ENCODE measurements at places on chromosomes 1 and 21.

- DNase-seq = no peak
These were observed 11.8 kb downstream of the RCC1 start for GRCh38 chr1:28517649-28517999.

GRCh38 chr1:155208541-155209311 lies at the start of gene MTX1:
Gene MTX1, plus strand, starts transcription at chr1:155208695. Its CDS starts 110 bp downstream, at chr1:155208805.
- DNase-seq = peak; percentile 95

GRCh38 chr1:235910357-235911299 lies 43.9 kb upstream of the LYST start:
- no peak for DNase-seq

DNA sequence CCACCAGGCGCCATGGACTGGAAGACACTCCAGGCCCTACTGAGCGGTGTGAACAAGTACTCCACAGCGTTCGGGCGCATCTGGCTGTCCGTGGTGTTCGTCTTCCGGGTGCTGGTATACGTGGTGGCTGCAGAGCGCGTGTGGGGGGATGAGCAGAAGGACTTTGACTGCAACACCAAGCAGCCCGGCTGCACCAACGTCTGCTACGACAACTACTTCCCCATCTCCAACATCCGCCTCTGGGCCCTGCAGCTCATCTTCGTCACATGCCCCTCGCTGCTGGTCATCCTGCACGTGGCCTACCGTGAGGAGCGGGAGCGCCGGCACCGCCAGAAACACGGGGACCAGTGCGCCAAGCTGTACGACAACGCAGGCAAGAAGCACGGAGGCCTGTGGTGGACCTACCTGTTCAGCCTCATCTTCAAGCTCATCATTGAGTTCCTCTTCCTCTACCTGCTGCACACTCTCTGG lies 3.8 kb downstream of the GJB3 start:
- DNase-seq = no peak

DNA sequence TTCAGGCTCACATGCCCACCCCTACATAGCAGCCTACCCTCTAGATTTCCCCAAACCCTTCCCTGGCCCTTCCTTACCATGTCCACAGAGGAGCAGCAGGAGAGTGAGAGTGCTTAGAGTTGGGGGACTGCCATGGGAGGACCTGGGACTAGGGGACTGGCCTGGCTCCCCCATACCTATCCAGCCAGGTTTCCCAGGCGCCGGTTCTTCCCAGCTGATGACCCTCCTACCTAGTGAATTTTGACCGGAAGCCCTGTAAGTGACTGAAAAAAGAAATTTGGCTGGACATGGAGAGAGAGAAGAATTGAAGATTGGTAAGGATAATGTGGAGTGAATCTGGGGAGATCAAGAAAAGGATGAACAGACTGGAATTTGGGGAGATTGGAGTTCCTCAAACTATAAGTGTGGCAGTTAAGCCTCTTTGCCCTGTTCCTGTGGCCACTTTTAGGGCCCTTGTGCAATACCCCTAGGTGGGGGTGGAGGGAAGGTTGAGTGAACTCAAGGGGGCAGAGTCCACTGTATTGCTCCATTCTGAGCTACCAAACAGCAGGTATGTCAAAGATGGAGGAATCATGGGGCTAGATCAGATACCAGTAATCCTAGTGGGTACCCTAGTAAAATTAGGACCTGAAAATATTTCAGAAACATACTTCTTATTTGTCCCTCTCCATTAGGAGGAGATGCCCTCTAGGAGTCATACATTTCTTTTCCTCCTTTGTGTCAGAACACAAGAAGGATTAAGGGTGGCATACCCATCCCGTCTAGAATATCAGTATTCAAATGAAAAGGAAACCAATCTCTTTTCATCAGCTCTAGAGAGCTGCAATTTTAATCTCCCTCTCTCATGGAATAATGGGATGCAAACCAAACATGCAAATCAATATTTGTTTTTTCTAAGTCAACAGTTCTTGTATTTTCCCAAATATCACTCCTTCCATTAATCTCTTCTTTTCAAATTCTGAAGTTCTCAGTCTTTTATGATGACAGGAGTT lies 1.2 kb downstream of the HJV start:
- DNase-seq = no peak

DNA sequence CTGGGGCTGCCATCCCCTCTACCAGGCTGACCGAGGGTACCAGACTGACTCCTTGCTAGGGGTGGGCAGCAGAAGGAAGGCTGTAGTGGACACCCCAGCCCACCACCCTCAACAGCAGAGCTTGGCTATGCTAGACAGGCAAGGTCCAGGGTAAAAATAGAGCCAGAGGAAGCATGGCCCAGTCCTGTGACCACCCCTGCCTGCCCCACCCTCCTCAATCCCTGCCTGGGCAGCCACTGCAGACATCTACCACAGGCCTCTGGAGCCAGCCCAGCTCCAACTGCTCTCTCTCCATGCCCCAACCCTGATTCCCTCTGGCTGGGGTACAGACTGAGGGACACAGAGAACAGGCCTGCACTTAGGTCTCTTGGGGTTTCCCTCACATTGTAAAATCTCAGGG lies 1.7 kb downstream of the S100A1 start:
- no peak for DNase-seq

- no peak for DNase-seq
These were observed 299.9 kb upstream of the PLD5 start for GRCh38 chr1:242824435-242824834.

GRCh38 chr1:115454837-115455511 lies 116.9 kb upstream of the NGF start:
- DNase-seq = no peak

DNA sequence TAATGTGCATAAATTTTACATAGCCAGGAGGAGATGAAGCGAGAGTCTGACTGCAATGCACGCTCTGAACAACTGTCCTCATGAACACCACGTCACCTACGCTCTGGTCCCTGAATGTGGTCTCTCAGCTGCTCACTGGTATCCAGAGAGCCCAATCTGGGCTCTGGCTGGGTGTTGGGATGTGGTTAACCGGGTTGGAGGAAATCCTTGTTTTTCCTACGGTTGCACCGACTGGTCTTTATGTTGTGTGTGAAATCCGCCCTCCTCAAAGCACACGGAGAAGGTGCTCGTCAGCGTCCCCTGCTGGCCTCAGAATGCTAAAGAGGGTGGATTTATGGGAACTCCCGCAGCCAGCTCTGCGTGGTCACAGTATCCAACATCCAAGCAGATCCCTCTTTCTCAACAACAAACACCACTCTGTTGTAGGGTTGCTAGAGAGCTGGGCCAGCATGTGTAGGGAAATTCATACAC lies 51.8 kb upstream of the FAM89A start:
- peak; percentile 33 for DNase-seq

DNA sequence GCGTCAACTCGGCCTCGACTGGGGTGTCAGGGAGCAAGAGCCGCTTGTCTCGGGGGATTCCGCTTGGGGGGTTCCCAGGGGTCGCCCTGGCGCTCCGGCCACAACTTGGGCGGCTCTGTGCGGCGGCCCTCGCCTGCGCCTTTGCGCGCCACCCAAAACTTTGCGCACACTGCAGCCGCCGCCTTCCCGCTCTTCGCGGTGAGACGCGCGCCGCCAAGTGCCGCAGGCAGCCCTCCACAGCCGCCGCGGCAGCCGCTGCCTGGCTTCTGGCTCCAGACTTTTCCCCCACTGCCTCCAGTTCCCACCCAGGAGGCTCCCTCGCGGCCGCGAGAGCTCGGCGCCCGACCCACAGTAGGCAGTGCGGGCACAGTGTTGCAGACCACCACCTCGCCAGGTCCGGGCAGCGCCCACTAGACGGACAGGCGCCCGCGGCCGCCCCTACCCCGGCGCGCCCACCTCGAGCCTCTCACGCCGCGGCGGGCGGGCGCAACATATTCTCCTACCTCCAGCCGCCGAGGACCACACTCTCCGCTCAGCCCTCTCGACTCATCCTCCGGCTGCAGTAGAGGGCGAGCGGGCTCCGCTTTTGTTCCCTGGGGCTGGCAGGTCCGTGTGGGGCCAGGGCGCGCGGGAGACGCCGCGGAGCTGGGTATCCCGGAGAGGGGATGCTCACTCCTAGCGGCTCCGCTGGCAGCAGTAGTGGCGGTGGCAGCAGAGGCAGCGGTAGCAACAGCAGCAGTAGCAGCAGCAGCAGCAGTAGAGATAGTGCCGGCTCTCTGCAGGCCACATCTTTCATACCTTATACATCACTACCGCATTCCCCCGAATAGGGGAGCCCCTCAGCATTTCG lies 296.6 kb downstream of the OMA1 start:
- no peak for DNase-seq

DNA sequence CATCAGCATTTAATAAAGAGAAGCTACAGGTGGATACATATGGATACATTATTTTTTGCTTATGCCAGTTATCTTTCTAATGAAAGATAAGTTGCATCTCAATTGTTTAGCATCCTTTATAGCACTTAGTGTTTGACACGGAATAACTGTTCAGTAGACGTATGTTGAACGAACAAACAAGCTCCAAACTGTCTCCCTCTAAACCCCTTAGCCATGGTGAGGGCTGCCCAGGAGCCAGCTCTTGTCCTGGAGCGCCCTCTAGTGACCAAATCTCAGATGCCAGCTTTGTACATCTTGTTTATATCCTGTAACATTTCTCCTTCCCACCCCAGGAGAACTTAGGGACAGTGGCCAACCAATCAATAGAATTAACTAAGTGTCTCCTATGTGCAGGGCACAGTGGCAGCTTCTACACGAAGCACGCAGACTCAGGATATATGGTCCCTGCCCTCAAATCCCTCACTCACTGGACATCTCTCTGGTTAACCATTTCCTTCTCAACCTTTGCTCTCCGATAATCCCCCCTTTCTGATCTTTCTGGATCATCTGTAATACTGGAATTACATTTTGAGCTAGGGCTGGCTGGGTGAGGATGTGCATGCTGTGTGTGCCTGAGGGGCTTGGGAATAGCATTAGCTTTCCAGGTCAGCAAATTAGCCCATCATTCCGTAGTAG lies 22.9 kb downstream of the KCNA10 start:
- peak; percentile 77 for DNase-seq

- DNase-seq = no peak
These were observed 19.1 kb upstream of the NCF2 start for GRCh38 chr1:183609313-183609712.

DNA sequence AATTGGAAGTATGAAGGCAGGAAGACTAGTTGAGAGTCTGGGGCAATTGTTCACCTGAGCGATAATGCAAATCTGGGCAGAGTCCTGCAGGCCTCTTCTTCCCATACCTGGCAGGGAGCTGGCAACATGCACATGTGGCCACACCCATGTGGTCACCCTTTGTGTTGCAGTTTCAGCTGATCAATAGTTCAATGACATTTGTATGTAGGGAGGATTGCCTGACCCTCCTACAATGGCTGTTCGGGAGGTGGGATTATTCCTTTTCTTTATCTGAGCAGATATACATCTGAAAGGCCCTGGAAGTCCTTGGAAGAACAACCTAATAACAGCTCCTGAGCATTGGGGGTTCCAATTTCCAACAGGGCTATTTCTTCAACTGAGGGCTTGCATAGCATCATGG lies 15.2 kb upstream of the TRIM45 start:
- no peak for DNase-seq

- DNase-seq = no peak
These were observed 981 bp downstream of the CLDN14 start for GRCh38 chr21:36478941-36479340.

- no peak for DNase-seq
These were observed 12.2 kb downstream of the UBE2U start for GRCh38 chr1:64215576-64215975.

GRCh38 chr1:240486611-240487010 lies 125.3 kb downstream of the GREM2 start:
- no peak for DNase-seq

DNA sequence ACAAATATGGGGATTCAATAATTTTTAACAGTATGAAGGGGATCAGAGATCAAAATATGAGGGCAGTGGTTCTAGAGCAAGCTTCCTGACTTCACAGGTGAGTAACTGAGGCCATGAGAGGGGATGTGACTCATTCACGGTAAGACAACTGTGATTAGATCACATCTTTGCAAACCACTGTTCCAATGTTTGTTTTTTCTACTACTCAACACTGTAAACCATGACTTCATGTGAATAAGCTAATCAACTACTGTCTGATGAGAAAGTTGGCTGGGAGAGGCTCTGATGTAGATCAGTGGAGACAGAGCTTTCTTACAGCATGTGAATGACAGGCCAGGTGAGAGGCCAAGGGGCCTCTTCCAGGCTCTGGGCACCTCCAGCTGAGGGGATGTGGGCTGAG lies 84.7 kb downstream of the BRINP2 start:
- DNase-seq = no peak

- DNase-seq = no peak
These were observed 61.1 kb downstream of the SLC45A1 start for GRCh38 chr1:8378981-8379470.

- DNase-seq = no peak
These were observed 9.5 kb downstream of the GPSM2 start for GRCh38 chr1:108886292-108886691.

DNA sequence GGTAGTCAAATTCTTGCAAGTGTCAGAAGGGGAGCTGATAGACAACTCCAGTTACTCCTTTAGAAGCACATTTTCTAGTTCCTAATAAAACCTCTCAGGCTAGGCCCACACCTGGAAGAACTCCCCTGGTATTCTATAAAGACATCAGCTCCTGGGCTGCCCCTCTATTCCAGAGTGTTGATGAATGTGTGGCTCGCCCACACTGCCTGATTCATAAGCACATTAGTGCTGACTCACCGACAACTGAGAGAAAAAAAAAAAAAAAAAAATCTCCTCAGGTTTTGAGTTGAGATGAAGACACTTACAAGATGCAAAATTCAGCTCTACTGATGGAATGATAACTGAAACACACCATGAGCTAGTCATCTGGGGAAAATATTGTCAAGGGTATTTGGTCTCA lies 188.1 kb downstream of the TNR start:
- no peak for DNase-seq

GRCh38 chr1:213989002-213989855 lies 1.5 kb downstream of the PROX1 start:
- no peak for DNase-seq

GRCh38 chr21:45525153-45525909 lies 16.9 kb downstream of the SLC19A1 start:
- DNase-seq = no peak

DNA sequence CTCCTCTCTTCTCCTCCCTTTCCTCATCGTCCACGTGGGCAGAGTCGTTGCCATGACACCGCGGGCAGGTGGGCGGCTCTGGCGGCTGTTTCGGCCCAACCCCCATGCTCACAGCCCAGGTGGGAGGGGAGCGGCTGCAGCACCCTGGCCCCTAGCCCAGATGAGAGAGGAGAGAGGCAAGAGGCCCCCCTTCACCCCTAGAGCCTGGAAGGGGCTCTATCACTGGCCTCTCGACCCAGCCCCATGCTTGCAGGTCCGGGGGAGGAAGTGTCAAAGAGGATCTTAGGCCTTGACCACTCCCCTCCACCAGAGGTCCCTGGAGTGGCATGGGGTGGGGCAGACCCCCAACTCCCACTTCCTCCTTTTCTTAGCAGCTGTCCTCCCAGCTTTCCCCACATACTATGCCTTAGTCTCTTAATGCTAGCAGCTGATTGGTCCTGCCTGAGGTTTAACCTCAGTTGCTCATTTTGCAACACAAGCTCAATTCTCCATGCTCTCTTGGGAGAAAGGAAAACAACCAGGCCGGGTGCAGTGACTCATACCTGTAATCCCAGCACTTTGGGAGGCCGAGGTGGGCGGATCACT lies 10.4 kb downstream of the DLGAP3 start:
- peak; percentile 5 for DNase-seq

DNA sequence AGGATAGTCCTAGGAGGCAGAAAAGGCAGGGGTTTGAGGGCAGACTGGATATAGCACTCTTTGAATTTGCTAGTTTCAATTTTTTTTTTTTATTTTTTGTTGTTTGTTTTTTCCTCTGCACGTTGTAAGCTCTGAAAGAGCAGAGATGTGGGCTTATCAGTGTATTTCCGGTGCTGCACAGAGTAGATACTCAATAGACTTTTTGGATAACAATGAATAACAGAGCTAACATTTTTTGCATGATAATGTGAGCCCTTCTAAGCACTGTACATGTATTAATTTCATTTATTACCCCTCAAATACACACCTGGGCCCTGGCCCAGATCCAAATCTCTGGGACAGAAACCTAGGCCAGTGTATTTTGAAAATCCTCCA lies 17.1 kb upstream of the PARP1 start:
- DNase-seq = peak; percentile 24

Measured in CD4-positive, alpha-beta T cell treated with Interleukin-17A for 1 hour (primary cell).